Stimulated activated effector memory CD8-positive, alpha-beta T cell treated with anti-CD3 and anti-CD28 coated beads, Interleukin-12 subunit alpha, Interleukin-12 subunit beta, amount 100 ng/mL, for 72 hours (primary cell): ENCODE measurements at places on chromosomes 12 and 14.
A peak's percentile ranks its signal among the peaks of the same experiment; 100 is the strongest.

- no peak for DNase-seq
Measured at GRCh38 chr12:69001251-69001650, 68.3 kb upstream of the CPM start.

DNA sequence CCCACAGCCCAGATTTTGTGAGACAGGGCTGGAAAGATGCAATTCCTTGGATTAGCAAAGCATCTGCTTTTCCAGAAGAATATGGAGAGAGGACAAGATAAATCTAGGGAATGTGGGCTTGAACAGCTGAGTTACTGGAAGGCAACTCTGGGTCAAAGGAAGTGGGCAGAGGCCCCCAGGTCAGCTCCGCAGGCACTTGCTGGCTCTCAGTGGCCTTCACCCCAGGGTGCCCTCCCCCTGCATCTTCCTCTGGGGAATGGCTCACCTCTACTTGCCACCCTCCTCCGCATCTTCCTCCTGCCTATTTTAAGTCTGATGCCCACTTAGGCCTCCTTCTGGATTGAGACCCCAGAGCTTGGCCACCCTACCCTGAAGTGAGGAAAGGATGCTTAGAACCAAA, 10.5 kb upstream of the PNMA1 start:
- no peak for DNase-seq

- no peak for DNase-seq
Measured at GRCh38 chr12:19131025-19131444, 1.5 kb downstream of the PLEKHA5 start.

- DNase-seq: peak; percentile 66
Measured at GRCh38 chr12:111444925-111445725, 39.4 kb downstream of the SH2B3 start.

- DNase-seq: no peak
Measured at GRCh38 chr12:79932357-79932756, 2.5 kb downstream of the PPP1R12A start.

- no peak for DNase-seq
Measured at GRCh38 chr14:102279688-102280348, 25.1 kb downstream of the MOK start.

DNA sequence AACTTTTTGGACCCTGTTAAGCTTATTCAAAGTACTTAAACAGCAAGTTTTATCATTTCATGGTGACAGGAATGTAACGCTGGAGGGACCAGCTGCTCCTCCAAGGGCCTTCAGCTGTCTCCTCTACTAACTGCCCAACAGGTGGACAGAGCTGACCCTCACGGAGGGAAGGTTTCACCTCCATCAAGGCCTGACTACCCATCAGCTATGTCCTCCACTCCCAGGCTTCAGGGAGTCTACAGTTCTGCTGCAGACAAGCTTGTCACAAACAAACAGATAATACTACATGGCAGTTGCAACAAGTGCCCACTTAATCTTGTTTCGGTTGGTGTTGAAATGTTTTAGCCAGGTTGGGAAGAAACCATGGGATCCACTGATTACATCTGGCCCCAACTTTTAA, 175.1 kb downstream of the TTC7B start:
- no peak for DNase-seq

DNA sequence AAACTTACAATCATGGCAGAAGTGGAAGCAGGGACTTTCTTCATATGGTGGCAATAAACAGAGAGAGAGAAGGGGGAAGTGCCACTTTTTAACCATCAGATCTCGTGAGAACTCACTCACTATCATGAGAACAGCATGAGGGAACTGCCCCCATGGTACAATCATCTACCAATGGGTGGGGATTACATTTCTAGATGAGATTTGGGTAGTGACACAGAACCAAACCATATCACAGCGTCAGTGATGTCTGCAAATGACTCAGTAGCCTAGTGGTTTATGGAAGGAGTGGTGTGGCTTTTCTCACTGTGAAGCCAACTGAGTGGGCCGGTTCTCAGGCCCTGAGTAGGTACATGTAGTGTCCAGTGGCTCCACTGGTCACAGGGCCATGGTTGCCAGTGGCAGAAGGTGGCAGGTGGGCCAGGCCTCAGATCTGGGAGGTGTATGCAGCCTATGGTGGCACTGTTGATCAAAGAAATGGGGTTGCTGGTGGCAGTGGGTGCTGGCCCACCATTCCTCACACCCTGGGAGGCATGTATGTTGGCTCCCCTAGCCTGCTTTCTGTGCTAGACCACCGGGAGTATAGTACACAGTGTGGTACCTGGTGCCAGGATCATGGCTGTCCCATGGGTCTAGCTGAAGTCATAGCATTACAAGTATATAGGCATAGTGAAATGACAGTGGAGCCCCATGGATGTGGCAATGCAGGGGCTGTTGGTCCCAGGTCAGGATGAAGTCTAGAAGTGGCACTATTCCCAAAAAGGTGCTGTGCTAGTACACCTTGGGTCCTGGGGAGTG, 191.9 kb downstream of the NUBPL start:
- no peak for DNase-seq

DNA sequence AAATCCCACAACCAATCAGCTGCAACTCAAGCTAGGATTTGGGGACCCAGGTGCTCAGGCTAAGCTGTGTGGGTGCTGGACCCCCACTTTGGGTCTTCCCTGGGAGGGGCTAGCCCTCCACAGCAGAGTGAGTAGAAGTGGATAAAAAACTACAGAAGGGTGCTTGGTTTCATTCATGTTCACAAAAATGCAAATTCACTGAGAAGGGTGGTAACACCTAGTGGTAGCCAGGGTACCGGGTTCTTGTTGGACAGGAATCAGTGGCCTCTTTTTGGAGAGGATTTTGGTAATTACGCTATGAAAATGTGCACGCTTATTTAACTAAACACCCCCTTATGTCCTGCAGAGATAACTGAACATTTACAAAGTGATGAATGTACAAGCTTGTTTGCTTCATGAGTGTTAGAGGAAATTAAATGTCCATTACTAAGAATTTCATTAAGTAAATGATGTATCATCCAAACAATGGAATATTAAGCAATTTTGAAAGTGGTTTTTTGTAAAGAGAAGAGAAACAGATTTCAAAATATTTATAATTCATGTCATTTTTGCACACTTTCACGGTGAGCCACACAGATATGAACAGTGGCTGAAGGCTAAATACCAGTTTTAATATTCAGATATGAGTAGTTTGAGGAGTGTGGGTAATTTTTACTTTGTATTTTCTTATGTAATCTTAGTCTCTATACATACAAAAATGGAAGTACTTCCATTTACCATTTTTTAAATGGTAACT, 78.3 kb downstream of the DDX51 start:
- DNase-seq: no peak
